Left ventricle myocardium inferior (tissue), 1 donor: ENCODE measurements at places on chromosomes 16 and 17.
A peak's percentile ranks its signal among the peaks of the same experiment; 100 is the strongest.

- H3K27ac ChIP-seq = no peak overlapping the region
- no peak for DNase-seq
- H3K4me1 ChIP-seq = no peaks in the 10 kb centered on the region
- H3K27me3 ChIP-seq = no peaks in the 10 kb centered on the region
- no peaks in the 10 kb centered on the region for H3K36me3 ChIP-seq
- H3K4me3 ChIP-seq = no peak overlapping the region
These were observed 843.7 kb downstream of the CDH11 start for GRCh38 chr16:64278196-64278595.

GRCh38 chr17:35778641-35779196 lies 16.7 kb downstream of the MMP28 start:
- DNase-seq = no peak
- no peak overlapping the region for H3K4me3 ChIP-seq
- peaks cover 36% of the 10 kb centered on the region for H3K4me1 ChIP-seq
- peak overlapping the region; percentile 19 for H3K27ac ChIP-seq
- H3K36me3 ChIP-seq = no peaks in the 10 kb centered on the region
- H3K27me3 ChIP-seq = no peaks in the 10 kb centered on the region

DNA sequence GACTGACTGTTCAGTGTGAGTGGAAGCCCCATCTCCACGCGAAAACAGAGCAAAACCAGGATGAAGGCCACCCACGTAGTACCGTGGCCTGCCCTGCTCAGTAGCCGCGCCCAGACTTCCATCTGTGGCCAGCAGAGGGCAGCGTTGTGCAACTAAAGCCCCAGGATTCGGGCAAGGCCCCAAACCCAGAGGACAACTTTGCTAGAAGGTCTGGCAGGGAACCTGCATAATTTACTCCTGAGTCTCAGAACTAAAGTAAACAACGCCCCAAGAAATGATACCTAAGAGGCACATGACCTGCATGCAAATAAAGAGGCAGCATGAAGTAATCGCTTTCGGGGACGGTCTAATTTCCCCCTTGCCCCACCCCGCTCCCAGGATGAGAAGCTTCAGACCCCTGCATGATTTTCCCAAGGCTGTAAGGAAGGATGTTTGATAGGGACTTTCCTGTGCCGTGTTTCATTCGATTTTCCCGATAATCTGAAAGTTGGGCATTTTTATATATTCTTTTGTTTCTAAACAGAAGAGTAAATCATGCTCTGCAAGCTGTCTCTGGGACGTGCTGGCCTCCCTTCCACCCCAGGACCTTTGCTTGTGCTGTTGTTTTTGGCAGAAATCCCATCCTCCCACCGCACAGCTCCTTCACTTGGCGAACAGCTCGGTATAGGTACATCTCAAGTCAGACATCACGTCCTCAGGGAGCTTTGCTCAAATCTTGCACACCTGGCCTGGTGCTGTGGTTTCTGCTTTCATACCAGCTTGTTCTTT lies 18.6 kb downstream of the HSBP1 start:
- no peak overlapping the region for H3K4me3 ChIP-seq
- peaks cover 16% of the 10 kb centered on the region for H3K27me3 ChIP-seq
- peak; percentile 82 for DNase-seq
- H3K4me1 ChIP-seq = no peaks in the 10 kb centered on the region
- H3K27ac ChIP-seq = no peak overlapping the region

DNA sequence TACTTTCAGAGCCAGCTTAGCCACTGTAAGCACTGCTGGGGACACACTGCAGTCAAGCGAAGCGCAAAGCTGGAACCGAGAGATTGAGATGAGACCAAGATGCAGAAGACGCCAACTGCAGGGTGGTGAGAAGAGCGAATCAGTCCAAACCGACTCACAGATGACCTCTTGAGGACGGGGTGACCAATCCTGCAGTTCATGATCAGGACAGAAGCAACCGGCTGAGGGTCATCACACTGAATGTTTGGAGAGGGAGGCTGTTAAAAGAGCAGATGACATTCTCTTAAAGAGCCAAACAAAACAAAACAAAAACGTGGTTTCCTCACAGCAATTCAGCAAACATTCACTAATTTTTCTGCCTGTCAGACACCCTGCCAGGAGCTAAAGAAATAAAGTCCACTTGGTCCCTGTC lies 8.5 kb downstream of the HASPIN start:
- H3K4me1 ChIP-seq = peaks cover 7% of the 10 kb centered on the region
- H3K27me3 ChIP-seq = peaks cover 9% of the 10 kb centered on the region
- H3K36me3 ChIP-seq = no peaks in the 10 kb centered on the region
- H3K27ac ChIP-seq = no peak overlapping the region
- DNase-seq = no peak
- no peak overlapping the region for H3K4me3 ChIP-seq
